HT1080 (cell line): ENCODE measurements at places on chromosomes 16 and 17.

- peak; percentile 33 for DNase-seq
These were observed 13.2 kb upstream of the MRTFB start for GRCh38 chr16:14057878-14058382.

- no peak for DNase-seq
These were observed 32.8 kb downstream of the CCL4 start for GRCh38 chr17:36136439-36136838.

DNA sequence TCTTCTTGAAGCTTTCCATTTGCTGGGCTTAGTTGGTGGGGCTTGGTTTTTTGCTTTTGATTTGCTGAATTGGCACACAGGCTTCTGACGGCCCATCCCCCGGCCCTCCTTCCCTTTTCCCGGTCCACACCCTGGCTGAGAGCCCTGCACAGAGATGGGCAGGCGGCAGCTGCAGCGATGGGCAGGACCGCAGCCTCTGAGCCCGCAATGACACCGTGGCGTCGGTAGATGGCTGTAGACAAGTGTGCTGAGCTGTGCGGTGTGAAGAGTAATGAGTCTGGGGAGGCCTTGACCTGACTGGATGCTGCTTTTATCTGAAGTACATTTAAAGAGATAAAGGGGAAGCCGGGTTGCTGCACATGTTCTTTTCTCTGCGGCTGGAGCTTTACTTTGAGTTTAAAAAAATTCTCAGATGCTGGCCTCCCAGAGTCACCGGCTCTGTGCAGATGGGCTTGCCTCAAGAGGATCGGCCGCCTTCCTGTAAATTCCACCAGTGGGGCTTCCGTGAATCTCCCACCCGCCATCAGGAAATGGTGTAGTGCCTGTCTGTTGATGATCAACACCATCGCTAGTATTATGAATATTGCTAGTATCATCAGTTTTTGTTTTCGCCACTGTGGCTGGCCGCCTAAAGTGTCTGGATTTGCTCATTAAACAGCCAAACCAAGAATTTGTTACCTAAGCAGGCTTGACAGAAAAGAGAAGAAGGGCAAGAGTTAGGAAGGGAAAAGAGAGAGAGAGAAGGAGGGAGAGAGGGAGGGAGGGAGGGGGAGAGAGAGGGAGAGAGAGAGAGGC is 245.6 kb upstream of the RBFOX1 start:
- peak; percentile 31 for DNase-seq

DNA sequence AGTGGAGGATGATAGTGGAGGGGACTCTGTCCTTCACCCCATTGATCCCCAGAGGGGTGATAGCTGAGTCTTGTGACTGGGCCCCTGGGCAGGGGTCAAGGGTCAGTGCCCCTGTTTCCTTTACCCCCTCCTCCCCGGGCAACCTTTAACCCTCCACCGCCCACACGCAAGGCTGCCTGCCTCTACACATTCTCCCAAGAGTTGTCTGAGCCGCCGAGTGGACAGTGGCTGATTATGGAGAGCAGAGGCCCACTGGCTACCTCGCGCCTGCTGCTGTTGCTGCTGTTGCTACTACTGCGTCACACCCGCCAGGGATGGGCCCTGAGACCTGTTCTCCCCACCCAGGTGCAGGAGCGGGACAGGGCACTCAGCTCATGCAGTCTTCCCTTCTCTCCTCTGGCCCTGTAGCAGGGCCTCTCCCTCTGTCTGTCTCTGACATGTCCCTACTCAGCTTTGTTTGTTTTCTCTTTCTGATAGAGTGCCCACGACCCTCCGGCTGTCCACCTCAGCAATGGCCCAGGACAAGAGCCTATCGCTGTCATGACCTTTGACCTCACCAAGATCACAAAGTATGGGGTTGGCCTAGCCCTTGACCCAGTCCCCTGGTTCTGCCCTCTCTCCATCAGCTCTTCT is at the start of gene SHBG:
Gene SHBG (plus strand): TSS at position 197 of the 633 bp plus-strand sequence. CDS start 38 bp downstream, at position 235.
- DNase-seq: no peak

DNA sequence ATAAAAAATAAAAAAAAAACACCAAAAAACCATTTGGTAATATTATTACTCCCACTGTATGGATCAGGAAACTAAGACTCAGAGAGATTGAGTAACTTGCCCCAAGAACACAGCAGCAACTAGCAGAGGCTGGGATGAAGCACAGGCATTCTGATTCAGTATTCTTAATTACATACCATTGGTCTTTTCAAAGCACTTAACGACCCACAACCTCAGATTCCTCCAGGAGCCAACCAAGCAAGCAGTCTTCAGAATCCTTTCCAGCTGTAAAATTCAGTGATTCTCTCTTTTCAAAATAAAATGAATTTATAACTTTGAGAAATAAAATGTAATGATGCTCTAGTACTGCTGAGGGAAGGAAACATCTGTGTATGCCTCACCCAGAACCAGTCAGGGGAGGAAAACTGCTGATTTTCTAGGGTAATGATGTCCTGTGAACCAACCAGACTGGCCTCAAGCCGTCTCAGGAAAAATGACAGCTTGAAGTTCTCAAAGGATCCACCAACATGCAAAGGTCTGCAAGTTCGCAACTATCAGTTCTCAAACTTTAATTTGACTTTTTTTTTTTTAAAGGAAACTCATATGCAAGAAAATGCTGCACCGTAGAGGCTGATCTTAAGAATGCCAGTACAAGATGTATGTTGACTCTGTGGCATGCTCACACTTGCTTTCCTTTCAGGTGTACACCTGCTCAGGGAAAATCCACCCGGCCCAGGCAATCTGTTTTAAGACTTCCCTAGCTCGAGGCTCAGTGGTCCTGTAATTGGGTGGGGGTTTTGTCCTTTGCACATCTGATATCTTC is 9.0 kb downstream of the CUEDC1 start:
- no peak for DNase-seq

DNA sequence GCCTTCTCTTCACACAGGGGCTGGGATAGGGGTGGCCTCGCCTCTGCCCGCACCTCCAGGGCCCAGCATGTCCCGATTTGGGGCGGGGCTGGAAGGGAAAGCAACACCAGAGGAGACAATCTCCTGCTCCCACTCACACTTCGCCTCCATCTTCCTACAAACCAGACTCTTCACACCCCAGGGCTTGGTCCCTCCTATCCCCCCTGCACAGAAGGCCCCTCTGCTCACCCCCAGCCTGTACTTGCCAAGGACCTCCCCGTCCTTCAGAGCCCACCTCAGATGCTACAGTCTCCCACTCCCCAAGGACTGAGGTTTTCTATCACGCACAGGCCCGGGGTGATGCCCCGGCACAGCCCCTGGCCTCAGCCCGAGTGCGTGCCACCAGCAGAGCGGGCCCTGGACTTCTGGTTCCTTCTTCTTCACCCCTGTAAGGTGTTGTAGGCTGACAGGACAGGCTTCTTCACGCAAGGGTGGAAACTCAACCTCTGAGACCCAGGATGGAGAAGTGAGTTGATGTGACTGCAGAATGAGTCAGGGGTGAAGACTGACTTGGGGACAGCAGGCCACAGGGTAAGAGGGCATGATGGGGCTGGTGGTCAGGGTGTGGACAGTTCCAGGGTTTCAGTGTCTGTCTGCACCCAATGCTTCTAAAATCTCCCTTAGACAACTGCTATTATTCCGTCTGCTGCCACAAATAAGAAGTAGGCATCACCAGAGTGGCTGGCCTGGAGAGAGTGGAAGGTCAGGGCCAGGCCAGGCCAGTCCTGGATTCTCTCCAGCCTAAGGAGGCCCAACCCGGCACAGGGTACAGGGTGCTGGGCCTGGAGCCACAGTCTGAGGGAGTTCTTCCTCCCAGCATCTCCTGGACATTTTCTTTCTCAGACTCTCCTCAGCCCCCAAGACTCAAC is 2.5 kb downstream of the ITGAE start:
- no peak for DNase-seq

DNA sequence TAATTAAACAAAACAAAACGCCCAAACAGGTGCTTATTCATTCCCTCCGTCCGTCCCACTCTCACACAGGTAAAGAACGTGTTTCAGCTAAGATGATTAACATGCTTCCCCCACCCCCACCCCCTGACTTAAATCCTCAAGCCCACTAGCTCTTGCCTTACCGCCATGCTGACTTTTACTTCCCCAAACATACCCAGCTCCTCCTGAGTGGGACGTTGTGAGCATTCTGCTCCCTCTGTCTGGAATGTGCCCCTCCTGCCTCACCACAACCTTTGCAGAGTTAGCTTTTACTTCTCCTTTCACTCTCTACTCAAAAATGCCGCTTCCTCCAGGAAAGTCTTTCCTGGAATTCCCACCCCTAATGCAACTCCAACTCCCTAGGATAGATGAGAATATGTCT is 774.0 kb upstream of the RBFOX1 start:
- no peak for DNase-seq

DNA sequence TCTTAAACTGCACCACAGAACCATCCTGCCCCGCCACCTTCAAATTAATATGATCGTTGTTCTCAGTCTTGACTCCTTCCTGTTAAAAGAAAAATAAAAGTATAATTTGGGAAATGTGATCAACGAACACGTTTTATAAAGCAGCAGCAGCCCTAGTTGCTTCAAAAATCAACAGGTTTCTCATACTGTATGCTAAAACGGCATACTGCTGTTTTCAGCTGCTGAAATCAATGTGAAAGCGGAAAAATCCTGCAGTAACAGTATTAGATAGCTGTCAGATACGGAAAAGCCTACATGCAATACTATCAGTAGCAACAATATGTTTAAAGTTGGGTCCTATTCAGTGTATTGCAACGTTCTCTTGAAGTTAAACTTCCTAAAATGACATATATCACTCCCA is 1.6 kb downstream of the SUMO2 start:
- DNase-seq: no peak

GRCh38 chr17:77444984-77445759 is 304.4 kb downstream of the SEC14L1 start:
- no peak for DNase-seq

DNA sequence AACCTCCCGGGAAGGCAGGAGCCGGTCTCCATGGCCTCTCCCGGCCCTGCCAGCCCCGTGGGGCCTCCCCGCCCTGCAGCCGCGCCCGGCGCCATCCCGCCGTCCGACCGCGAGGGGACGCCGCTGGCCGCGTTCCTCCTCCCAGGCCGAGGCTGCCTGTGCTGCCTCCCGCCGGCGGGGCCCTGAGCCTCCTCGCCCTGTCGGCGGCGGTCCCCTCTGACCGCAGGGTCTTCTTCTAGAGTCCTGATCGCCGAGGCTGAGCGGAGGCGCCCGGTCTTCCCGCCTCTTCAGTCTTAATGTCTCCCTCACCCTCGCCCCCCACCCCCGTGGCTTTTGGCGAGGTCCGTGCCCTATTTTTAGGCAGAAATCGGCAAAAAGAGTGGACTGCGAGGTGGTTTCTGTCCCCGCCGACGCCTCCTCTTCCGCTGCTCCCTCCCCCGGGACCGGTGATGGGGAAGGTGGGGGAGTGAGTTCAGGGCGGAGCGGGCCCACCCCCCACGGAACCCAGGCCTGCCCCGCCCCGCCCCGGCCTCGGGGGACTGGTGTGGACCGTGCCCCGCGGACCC is 794 bp upstream of the CPNE7 start:
- DNase-seq: peak; percentile 62

DNA sequence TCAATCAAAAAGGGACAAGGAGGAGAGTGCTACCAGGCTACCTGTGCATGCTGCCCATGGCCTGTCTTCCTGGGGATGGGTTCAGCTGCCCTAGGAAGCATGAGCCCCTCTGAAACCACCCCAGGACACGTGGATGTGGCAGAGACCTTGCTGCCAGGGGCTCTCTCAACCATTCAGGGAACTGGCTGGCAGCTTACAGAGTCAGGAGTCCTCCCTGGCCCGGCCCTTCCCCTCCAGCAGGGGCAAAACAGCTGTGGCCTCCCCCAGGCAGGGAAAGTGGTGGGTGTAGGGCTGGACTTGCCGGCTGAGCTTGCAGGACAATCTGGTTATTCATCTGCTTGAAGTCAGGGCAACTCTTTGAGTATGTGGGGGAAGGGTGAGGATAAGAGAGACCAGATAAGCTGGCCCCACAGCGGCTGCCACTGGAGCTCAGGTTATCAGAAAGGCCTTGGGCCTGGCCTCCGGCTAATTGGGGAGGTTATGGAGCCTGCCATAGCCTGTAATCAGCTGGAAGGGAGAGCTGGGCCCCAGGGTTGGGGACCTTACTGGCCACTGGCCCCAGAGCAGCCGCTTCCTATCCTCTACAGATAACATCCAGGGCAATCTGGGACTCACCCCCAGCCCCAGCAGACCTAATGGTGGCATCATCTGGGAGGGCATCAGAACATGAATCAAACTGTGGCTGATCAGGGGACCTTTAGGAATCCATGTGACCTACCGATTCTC is 5.6 kb upstream of the TBX2 start:
- no peak for DNase-seq

DNA sequence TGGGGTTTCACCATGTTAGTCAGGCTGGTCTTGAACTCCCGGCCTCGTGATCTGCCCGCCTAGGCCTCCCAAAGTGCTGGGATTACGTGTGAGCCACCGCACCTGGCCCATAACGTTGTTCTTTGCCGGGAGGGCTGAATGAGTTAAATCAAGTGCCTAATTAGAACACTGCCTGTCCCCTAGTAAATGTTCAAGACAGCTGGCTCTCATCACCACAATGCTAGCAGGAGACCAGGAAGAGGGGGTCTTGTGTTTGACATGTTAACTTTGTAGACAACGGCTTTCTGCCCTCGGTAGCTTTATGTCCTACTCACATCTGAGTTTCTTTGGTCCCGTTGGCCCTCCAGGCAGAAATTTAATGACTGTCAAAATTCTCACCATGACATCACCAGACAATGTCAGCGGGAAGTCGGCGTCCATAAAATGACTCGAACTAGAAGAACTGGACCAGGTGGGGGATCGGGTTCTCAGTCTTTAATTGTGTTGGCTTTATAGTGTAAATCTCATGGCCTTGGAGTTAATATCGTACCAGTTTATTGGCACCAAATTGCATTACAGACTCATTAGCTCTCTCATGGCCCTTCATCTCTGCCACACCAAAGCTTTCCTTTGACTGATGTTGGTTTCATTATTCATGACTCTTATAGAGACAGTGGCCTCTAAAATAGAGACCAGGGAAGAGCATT is 11.4 kb upstream of the ITPRIPL2 start:
- no peak for DNase-seq
